Activated CD4-positive, alpha-beta T cell treated with anti-CD3 and anti-CD28 coated beads for 36 hours (primary cell): ENCODE measurements at places on chromosomes 2 and 18. TPM values are rescaled to one million over a fixed set of nuclear protein-coding genes. Genes with fewer than 3 reads are reported as not detected.

DNA sequence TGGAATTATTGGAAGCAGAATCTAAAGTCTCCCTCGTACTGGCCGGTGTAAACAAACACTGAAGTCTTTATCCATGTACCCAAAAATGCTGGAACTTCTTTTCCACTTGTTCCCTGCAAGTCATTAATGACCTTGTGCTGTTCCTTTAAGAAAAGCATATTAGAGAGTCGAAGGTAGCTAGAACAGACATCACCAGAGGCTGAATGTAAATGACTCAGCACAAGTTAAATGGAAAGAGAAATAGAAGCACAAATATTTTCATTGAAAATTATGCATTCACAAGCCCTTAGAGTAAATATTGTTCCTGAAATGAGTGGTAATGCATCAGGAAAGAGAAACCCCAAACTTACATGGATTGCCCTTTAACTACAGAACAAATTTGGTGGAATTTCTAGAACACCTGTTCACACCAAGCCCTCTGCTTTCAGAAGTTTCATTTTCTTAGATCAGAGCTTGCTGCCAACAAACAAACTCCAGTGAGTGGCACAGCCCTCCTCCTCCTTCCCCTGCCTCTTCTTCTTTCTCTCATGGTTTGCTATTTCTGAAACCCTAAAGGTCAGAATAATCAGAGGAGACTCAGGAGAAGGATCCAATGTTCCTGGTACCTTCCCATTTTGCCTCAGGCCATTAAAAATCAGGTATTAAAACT, 264.3 kb downstream of the TXNL1 start:
- no peak for DNase-seq

DNA sequence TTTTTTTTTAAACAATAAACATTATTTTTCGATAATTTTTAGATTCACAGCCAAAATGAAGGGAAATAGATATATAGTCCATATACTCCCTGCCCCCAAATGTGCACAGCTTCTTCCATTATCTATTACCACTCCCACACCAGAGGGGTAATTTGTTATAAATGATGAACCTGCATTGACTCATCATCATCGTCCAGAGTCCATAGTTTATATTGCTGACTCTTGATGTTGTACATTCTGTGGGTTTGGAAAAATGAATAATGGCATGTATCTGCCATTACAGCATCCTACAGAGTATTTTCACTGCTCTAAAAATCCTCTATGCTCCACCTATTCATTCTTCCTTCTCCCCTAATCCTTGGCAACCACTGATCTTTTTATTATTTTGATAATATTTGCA, 121.5 kb downstream of the LTBP1 start:
- no peak for DNase-seq

DNA sequence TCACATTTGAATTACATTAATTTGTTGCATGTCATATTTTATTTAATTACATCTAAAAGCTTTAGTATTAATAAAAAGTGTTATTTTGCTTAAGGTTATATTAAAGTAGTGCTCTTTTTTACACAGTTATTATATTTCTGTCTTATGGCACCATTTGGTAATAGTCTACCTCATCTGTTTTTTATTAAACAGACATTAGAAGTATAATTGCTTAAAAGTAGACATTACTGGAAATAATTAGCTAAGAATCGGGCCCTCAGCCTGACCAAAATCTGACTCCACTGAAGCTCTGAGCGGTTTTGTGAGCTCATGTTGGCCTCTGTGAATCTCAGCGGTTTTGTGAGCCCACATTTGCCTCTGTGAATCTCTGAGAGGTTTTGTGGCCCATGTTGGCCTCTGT, 102.5 kb upstream of the SNTG2 start:
- no peak for DNase-seq

Gene KDM3A
- 68.9 TPM for total RNA-seq

Gene ELOA2
- not detected for total RNA-seq

GRCh38 chr2:142819411-142819810, 58.1 kb upstream of the KYNU start:
- no peak for DNase-seq

DNA sequence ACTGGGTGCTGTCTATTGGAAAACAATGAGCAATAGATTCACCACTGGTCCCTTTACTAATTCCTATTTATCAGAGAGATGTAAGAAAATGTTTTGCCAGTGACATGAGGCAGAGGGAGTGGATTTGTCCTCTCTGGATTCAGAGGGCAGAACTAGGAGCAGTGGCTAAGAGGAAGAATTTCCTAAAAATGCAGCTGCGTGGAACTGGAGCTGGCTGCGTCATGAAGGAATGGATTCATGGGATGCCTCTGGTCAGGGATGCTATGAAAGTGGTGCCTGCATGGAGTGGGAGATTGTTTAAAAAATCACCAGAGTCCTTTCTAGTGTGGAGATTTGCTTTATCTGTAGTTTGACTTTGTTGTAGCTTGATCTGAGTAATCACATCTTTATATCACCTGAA, 78.3 kb downstream of the ARHGEF33 start:
- no peak for DNase-seq

- DNase-seq = no peak
These were observed 110.4 kb upstream of the VRK2 start for GRCh38 chr2:57936216-57936615.

DNA sequence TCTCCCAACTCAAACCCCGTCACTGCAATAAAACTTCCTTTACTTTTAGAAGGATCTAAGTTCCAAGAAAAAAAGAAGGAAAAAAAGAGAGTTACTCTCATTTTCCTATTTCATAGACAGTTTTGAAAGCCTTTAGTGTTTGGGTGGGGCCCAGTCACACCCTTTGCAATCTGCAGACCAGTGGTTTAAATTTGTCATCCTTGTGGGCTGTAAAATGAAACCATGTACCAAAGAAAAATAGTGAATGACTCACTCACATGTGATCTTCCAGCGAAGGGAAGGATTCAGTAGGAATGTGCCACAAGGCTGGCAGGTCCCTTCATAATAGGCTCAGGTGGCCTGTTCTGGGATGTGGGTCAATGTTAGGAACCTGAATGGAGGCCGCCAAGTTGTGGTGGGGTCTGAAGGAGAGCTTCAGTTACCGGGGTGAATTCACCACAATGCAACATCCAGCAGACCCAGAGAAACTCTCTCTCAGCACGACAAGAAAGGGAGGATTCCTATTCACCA, 28.3 kb downstream of the ANXA4 start:
- DNase-seq = peak; percentile 37

DNA sequence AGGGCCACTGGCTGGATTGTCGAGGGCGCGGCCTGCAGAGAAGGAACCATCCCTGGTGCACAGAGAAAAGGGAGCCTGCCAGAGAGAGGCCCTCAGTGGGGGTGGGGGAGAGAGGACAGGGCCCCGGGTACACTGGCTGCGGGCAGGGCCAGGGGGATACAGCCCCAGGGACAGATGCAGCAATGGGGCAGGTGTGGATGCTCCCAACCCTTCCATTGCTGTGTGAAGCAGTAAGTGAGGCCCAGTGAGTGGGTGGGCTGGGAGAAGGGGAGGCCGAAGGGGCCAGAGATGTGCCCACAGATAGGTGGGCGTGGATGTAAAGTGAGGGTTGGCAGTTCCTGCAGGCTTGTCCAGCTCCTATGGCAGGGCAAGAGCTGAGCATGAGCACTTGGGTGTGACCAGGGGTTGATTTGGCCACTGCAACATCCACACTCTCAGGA, 7.4 kb downstream of the AGXT start:
- no peak for DNase-seq

Gene NLRC4
- total RNA-seq = 0.07 TPM

DNA sequence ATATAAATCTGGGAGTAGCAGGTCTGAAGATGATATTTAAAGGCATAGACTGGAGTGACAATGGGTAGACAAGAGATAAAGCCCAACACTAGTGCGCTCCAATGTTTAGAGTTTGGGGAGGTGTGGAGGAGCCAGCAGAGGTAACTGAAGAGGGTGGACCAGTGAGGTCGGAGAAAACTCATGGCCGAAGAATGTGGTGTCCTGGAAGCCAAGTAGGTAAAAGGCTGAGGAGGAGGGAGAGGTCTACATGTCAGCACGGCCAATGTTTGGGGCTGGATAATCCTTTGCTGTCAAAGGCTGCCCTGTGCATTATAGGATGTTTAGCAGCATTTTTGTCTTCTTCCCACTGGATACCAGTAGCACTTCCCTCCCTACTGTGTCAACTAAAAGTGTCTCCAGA, 78.8 kb upstream of the KCNE4 start:
- DNase-seq = no peak

DNA sequence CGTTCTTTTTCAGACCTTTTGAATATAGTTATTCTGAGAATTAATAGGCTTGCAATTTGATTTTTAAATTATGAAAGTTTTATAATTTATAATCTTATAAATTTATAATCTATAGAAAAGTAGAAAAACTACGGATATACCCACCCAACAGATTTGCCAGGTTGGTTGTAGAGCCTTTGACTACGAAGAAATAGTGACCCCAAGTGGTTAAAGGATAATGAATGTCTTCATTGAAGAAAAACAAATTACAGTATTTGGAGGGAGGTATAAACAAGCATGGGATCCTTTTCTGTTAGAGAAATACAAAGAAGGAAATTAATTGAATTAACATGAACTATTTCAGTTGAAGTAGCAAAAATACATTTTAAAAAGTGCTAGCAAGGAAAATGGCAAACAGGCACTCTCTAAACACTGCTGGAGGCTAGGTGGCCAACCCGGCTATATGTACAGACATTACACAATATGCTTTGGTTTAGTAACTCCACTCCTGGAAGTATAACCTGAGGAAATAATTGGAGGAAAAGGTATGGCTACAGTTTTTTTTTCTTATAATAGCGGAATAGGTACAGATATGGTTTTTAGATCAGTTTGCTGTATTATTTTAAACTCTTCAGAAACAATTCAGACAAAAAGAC, 110.9 kb downstream of the MIB1 start:
- no peak for DNase-seq

GRCh38 chr18:67545681-67546080, 29.2 kb upstream of the DSEL start:
- DNase-seq = no peak

Gene SLC4A5
- 2.7 TPM for total RNA-seq

DNA sequence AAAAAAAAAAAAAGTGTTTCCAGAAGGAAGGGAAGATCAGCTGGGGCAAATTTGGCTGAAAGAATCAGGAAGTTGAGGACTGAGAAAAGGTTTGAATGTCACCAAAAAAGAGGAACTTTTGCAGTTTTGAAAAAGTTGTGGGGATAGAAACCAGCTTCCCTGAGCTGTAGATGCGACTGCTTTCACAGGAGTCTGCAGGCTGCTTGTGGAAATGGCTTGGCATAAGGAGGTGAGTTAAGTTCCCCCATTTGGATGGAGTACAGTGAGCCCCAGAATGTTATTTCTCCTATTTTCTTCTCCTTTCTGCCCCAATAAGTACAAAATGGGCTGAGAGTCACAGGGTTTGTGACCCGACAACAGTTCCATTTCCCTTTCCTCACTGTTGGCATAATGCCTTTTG, 16.5 kb upstream of the ME2 start:
- no peak for DNase-seq

DNA sequence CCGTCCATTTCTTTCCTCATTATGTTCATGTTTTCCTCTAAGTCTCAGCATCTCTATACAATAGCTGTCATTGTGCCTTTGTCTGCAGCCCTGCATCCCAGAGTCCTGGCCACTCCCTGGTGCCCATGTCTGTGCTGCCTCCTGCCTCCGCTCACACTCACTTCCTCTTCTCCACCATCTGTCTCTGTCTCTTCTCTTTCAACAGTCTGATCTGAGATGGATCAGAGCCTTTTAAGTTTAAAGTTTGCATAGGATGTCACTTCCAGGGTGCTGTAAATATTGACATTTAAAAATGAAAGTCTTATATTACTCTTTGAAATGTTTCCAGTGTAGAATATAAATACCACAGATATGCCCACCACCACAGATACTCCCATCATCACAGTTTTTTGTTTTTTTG, 42.7 kb downstream of the UBE2F start:
- DNase-seq = no peak

Gene PAX8
- total RNA-seq = 1.4 TPM

- peak; percentile 82 for DNase-seq
These were observed at the start of gene ASTL for GRCh38 chr2:96138179-96139145. Gene ASTL, minus strand, starts transcription at chr2:96138502. Its CDS starts 66 bp downstream, at chr2:96138436.

DNA sequence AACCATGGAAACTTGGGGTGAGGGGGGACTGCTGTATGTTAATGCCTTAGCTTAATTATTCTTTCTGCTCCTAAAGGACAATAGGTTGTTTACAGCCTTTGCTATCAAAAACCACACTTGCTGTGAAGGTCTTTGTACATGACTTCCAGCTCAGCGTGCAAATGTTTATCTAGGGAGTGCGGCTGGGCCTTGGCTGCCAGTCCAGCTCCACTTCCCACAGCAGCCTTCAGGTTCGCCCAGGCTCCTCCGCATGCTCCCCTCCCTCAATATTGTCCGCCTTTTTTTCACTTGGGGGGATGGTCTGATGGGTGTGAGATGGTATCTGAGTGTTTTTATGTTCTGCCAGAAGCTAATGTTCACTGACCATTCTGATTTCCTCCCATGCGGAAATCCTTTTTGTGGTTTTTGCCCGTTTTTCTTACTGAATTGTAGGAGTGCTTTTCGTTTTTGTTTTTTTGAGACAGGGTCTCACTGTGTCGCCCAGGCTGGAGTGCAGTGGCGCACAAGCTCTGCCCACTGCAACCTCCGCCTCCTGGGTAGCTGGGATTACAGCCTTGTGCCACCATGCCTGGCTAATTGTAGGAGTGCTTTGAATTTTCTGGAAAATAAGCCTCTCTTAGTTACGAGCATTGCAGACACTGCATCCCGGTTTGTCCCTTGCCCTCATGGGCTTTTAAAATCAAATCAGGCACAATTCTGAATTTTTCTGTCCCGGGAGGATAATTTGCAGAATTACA, 28.8 kb downstream of the SH3BP4 start:
- DNase-seq = no peak

DNA sequence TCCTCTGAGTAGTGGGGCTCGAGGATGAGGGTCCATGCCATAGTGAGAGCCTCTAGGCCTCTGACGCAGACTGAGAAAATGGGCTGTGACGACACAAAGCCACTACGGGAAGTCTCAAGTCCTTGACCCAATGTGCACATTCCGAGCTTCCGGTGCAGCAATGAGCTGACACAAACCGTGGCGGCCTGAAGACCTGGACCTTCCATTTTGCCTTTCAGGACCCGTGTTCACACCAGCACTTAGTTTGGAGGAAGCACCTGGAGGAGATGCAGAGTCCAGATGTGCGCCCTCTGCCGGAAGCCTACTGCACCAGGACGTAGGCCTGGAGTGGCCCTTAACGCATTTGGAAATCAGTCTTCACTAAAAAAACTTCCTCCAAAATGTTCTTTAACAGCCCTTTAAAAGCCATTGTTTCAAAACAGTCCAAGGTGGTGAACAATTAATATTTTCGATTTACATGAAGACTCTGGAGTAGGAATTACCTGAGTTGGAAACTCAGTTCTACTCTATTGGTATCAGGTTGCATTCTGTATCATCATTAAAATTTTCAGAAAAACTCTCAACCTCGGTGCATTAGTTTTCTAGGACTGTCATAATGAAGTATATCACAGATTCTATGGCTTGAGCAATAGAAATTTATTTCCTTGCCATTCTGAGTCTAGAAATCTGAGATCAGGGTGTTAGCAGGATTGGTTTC, 33.9 kb downstream of the BMP10 start:
- peak; percentile 84 for DNase-seq
